NCI-H2107 (cell line): ENCODE measurements at places on chromosomes 4 and X.

DNA sequence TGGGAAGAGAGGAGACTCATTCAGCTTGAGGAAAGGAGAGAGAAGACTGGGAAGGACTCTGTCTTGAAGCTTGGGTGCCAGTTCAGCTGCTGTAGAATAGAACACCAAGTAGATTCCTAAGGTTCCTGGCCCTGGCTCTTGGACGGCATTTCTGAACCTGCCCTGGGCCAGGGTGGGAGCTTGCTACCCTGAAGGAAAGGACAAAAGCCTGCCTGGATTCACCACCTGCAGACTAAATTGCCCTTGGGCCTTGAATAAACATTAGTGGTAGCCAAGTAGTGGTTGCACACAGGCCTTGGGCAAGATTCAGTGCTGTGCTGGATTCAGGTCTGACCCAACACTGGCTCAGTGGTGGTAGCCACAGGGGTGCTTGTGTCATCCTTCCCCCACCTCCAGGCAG is 588.4 kb upstream of the AMOT start:
- no peak for DNase-seq

DNA sequence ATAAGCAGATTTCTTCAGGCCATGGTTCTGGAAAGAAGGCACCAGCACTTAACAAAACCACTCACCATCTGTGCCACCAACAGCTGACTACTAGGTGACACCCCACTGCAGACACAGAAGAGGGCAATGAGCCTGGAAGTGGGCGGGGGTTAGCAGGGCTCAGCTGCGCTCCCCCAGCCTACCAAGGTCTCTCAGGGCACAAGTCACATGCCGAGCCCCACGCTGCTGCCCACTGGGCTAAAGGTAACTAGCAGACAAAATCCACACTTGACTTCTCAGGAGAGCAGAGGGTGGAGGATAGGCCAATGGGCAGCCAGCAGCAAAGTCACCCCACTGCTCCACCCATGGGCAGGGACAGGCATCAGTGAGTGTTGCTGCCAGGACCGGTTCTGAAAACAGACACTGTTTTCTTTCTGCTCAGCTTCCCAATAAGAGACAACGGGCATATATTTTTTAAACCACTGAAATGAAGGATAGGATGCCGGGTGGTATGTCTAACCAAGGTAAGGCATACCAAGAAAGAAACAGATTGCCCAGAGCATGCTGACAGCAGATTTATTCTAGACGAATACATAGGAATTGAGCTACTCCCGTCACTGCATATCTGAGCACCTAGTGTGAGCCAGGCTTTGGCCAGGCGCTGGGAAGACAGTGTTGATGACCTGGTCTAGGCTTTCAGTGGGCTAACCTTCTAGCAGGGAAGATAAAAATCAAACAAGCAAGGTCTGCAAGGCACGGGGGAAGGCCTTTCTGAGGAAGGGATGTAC is 20.1 kb downstream of the ACSL1 start:
- peak; percentile 9 for DNase-seq

- no peak for DNase-seq
These were observed 330.1 kb downstream of the BMPR1B start for GRCh38 chr4:95087657-95088455.

DNA sequence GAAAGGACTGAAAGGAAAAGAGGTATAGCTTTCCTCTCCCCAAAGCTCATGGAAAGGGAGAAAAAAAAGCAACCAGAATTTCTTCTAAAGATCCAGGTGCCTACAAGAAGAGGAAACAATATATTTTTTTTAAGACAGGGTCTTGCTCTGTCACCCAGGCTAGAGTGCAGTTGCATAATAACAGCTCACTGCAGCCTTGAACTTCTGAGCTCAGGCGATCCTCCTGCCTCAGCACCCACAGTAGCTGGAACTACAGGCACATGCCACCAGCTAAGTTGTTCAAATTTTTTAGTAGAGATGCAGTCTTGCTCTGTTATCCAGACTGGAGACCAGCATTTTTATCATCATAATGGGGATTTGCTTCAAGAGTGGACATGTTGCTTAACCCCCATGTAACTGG is 30.5 kb upstream of the BBS12 start:
- no peak for DNase-seq

DNA sequence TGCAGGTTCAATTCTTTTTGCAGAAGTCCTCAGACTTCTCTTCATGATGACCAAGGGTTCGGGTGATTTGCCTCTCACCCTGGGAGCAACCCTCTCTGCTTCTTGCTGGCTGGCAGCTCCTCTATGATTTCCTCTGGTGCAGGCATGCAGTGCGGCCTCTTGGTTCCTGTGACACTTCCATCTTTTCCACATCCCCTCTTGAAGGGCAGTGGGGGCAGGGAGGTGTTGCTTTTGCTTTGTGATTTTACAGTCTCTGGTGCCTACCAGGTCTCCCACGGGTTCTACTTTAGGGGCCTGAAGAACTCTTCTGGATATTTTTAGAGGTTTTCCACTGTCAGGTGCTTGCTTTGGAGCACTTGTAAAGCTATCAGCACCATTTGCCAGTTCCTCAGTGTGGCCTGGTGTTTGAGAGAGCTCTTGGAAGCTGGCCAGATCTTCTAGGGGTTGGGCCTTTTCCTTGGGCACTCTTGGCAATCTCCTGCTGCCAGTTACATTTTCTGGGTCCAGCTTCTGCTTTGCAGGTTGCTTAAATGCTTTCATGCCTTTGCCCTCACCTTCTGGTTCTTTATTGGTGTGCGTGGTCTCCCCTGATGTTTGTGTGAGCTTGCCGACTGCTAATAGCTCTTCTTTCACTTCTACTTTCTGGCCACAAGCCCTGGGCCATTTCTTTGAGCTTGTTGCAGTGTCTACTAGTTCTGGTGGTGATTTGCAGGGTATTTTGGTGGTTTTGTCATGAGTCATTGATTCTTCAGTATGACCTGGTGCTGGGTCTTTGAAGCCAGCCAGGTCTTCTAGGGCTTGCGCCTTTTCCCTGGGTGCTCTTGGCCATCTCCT is 11.5 kb upstream of the CHST7 start:
- no peak for DNase-seq

DNA sequence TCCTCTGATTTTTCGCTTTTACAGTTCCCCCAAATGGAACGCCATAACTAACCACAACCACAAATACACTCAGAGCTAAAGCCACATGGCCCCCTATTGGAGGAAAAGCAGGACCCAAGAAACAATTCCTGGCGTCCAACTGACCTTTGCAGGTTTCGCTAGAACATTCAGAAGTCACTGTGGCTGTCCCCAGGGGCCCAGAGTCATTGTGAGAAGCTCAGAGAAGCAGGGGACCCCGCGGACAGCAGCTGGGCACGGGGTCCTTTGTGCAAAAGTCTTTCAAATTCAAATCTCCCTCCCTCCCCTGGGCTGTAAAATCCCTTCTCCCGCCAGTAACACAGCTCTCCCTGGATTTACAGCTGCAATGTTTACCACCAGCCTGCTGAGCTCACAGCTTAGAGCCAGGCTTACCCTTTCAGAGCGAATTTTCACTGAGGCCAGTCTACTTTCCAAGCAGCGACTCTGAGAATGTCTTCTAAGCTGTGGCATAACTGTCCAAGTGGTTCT is 214.8 kb downstream of the CRLF2 start:
- DNase-seq = no peak

- no peak for DNase-seq
These were observed 89.5 kb downstream of the PTTG2 start for GRCh38 chr4:38049545-38050170.

- DNase-seq = no peak
These were observed 83.1 kb downstream of the DMD start for GRCh38 chrX:33128048-33128805.

DNA sequence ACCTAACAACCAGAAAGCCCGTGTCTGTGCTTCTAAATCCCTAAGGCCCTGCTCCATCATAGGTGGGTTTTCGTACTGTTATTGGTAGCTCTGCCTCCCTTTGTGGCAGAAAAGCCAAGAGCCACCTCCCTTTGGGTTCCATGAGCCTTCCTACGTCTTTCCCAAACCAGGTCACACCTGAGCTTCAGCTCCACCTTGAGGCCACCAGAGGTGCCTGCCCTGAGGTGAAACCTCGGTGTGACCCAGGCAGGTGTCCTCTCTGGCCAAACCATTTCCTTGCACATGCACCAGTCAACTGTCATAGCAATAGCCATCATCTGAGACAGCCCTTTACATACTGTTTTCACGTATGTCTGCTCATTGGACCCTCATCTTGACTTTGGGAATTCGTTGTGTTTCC is 188.0 kb upstream of the RBPJ start:
- DNase-seq = no peak

GRCh38 chr4:25814301-25815136 is 48.3 kb downstream of the SEL1L3 start:
- DNase-seq = no peak
